ENCODE measurements at places on chromosomes 12 and 14. TPM values are rescaled to one million over a fixed set of nuclear protein-coding genes. Genes with fewer than 3 reads are reported as not detected.

GRCh38 chr14:95125221-95125620, 32.1 kb downstream of the DICER1 start:
- H3K4me3 ChIP-seq = no peak overlapping the region
- no peak for DNase-seq
- no peaks in the 10 kb centered on the region for H3K4me1 ChIP-seq
- no peaks in the 10 kb centered on the region for H3K27me3 ChIP-seq

The BBOF1 gene
- total RNA-seq = 2.0 TPM

DNA sequence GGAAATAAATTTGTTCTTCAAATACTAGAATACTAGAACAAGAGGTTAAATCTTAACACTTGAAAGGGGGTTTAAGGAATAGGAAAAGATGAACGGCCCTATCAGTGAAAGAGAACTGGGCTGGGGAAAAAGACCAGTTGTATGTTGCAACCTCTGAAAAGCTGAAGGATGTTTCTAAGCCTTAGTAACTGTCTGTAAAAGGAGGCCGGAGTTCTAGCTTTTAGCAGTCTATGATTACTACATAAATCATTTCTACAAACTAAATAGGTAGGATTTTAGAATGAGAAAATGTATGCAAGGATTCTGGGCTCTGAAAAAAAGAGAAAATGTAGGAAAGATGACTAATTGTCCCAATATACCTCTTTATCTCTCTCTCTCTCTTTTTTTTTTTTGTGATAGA, 4.9 kb downstream of the CERS5 start:
- H3K36me3 ChIP-seq = peaks cover 5% of the 10 kb centered on the region
- no peaks in the 10 kb centered on the region for H3K27me3 ChIP-seq
- peaks cover 8% of the 10 kb centered on the region for H3K4me1 ChIP-seq
- no peak overlapping the region for H3K27ac ChIP-seq
- no peak overlapping the region for H3K4me3 ChIP-seq
- no peak for DNase-seq

The DTD2 gene
- 24.4 TPM for total RNA-seq

GRCh38 chr14:32443890-32444661, 115.0 kb downstream of the AKAP6 start:
- no peak overlapping the region for H3K27ac ChIP-seq
- DNase-seq = no peak
- H3K4me3 ChIP-seq = no peak overlapping the region
- H3K27me3 ChIP-seq = no peaks in the 10 kb centered on the region

Data from MCF 10A (cell line).